Ecto neural progenitor cell (in vitro differentiated cells): ENCODE measurements at places on chromosomes 3 and 15.

GRCh38 chr15:80317389-80318182, 65.6 kb upstream of the CTXND1 start:
- DNase-seq: no peak

- no peak for DNase-seq
Observed at GRCh38 chr15:44188795-44189194, 6.3 kb downstream of the FRMD5 start.

DNA sequence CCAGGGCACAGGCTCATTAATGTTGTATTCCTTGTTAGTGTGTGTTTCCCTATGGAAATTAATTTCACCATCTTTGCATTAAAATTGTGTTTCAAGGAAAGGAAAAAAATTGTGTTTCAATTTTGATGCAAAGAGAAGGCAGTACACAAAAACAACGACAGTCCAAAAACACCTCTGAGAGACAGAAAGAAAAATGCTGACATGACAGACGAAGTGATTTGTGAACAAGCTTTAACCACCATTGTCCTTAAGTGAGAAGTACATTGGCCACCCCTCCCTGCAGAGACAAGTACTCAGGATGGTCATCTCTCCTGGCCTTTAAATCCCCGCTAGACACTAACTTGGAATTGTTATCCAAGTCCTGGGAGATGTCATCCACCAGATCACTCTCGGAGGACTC, 50.2 kb upstream of the MTMR10 start:
- DNase-seq: peak; percentile 15

GRCh38 chr3:193225302-193226125, 15.5 kb upstream of the PLAAT1 start:
- DNase-seq: no peak

DNA sequence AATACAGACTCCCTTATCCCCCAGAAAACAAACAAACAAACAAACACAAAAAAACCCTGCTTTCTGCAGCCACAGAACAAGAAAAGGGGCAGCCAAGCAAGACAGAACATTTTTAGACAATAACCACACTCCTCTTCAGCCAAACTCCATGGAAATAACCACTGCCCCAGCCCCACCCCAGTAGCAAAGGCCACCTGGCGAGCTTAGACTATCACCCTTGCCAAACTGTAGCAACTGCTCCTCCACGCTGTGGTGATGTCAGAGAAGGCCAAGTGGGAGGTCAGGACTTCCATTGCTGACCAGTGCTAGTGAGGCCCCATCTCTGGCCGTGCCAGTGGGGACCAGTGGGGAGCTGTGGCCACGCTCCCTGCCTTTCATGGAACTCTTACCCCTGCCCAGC, 60.3 kb upstream of the CHRNA7 start:
- no peak for DNase-seq

- no peak for DNase-seq
Observed at GRCh38 chr3:130950124-130950523, 56.2 kb downstream of the ATP2C1 start.
